ENCODE measurements at places on chromosomes 2 and 18.

DNA sequence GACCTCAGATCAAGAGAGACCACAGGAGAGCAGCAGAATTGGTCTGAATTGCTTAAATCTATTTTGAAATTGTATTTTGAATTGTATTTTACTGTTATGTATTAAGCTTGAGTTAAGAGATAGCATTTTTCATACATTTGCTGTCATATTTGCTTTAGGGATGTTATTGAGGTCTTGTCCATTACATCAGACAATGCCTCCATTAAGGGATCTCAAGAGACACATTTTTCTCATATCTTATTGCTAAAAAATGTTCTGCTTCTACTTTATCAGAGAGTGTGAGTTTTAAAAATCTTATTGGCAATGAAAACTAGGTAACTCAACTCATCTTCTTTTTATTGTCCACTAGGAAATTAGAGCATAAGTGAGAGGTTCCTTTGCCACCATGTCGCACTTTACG is 66.8 kb upstream of the CTAGE1 start:
- no peak for DNase-seq

DNA sequence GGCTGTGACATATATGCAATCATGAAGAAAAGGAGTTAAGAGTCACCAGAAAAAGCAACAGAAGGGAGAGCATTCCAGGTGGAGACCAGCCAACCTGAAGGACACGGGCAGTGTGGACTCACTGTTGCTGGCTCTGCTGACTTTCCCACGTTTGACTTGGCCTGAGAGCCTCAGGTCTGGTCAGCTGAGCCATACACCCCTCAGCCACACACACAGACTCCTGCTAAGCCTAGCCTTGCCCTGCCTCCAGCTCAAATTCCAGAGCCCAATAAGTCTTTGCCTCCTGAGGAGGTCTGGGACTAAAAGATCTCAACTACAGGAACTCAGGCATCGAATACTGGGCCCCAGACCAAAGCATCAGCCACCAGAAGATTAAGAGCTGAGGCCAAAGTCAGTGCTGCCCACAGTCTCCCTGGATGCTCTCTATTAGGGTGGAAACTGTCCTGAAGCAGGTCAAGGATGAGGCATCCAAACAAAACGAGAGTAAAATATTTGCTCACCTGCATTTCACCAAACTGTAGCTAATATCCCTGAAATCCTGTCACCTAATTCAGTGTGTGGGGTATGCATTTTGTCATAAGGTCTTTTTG is 23.3 kb downstream of the CACNB4 start:
- DNase-seq = peak; percentile 0

DNA sequence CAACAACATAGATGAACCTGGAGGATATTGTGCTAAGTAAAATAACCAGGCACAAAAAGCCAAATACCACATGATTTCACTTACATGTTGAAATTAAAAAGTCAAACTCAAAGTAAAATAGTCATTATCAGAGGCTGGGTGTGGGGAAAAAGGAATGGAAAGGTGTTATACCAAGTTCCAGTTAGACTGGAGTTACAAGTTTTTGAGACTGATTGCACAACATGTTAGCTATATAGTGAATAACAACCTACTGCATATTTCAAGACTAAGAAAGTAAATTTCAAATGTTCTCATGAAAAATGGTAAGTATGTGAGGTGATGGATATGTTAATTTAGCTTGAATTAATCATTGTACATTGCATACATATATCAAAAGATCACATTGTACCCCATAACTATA is 116.8 kb upstream of the HNMT start:
- peak; percentile 2 for DNase-seq

- no peak for DNase-seq
Observed at GRCh38 chr2:70641263-70641784, 87.7 kb upstream of the TGFA start.

GRCh38 chr18:3250237-3251107 is 2.9 kb downstream of the MYL12A start:
- DNase-seq = no peak

DNA sequence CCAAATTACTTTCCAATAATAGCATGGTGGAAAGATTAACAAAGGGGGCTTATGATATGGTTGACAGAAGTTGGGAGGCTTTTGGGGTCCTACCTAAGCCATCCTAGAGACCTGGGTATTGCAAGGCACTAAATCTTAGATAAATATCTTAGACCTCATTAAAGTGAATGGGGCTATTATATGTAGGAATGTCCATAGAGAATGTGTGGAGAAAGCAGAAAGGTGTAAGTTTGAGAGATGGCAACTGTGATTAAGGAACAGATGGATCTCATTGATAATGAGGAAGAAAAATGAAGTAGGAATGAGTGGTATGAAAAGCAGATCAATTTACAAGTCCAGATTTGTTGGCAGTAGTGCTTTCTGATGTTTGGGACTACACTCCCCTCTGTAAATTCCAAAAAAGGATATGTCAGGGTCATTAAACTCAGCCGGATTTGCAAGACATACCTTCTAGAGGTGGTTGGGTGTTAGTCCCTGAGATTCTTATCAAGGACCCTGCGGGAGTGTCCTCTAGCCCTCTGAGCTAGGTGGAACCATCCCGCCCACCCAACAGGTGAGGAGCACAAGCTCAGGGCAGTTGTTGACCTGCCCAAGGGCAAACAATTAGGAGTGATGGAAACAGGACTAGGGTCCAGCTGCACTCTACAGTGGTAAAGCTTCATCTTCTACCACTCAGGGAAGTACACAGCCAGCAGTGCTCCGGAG is 12.1 kb downstream of the TCF7L1 start:
- no peak for DNase-seq

DNA sequence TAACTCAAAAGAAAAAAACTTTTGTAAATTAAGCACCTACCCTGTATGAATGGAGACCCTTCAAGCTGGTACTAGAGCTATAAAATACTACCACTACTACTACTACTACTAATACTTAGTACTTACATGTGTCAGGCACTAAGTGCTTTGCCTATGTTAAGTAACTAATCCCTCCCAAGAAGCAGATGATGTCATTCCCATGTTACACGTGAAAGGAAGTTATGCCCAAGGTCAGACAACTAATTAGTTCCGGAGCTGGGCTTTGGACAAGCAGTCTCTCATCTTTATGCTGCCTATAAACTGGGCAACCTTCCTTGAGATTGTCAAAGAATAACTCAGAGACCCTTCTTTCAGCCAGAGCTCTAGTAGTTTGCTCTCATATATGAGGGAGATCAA is 13.9 kb upstream of the ATP6V1B1 start:
- DNase-seq = peak; percentile 71

GRCh38 chr2:43139996-43140621 is 86.3 kb downstream of the ZFP36L2 start:
- DNase-seq = no peak

DNA sequence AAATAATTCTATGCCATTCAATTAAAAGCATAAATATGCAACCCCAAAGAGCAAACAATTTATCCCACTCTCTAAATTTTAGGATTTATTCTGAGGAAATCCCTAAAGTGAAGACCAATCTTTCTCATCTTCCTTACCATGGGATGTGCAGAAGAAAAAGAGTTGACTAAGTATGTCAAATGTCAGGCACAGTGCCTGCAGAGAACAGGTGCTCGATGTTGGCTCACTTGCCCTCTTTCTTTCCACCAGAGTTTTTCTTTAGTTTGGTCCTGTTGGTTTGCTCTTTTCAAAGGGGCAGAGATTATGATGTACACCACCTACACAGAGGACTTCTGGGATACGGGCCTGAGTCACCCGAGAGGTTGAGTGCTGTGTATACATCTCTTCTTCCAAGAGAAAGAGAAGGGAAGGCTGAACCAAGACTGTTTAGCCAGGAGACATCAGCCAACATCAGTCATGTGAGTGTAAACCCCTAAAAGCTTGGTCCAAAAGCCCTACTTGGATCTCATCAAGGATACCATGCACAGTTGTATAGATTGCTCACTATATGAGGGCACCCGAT is 51.7 kb downstream of the SUMO1 start:
- DNase-seq = no peak

DNA sequence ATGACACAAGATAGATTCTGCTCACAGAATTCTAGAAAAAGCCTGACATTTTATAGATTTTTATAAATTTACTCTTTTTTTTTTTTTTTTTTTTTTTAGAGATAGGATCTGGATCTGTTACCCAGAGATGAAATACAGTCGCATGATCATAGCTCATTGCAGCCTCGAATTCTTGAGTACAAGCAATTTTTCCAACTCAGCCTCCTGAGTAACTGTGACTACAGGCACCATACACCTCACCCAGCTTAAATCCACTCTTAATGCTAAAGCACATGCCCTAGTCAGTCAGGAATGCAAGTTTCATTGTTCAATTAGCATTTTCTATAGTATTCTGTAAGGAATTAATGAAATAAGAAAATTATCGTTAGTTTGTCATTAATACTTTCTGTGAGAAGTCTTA is 32.1 kb upstream of the WDR75 start:
- DNase-seq = no peak

DNA sequence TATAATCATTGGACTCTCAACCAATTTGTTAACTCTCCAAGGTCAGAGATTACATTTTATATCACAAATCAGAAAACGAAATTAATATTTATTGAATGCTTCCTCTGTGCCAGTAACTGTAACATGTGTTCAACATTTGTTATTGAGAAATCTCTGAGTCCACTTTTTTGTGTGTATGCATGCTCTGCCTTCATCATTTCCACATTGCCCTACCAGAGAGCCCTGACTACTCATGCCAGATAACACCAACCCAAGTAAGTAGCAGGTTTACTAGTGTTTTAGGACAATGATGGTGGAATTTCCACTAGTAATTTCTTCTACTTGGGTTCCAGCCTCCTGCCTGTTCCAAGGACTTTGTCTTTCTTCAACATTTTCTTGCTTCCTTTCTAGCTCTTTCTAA is 14.2 kb upstream of the FAP start:
- no peak for DNase-seq

GRCh38 chr2:37026050-37026449 is 58.1 kb downstream of the HEATR5B start:
- DNase-seq = peak; percentile 46

GRCh38 chr2:62404913-62405312 is 101.1 kb downstream of the TMEM17 start:
- DNase-seq = no peak

- DNase-seq = peak; percentile 64
Observed at GRCh38 chr2:217277646-217278398, 418.0 kb upstream of the TNP1 start.

DNA sequence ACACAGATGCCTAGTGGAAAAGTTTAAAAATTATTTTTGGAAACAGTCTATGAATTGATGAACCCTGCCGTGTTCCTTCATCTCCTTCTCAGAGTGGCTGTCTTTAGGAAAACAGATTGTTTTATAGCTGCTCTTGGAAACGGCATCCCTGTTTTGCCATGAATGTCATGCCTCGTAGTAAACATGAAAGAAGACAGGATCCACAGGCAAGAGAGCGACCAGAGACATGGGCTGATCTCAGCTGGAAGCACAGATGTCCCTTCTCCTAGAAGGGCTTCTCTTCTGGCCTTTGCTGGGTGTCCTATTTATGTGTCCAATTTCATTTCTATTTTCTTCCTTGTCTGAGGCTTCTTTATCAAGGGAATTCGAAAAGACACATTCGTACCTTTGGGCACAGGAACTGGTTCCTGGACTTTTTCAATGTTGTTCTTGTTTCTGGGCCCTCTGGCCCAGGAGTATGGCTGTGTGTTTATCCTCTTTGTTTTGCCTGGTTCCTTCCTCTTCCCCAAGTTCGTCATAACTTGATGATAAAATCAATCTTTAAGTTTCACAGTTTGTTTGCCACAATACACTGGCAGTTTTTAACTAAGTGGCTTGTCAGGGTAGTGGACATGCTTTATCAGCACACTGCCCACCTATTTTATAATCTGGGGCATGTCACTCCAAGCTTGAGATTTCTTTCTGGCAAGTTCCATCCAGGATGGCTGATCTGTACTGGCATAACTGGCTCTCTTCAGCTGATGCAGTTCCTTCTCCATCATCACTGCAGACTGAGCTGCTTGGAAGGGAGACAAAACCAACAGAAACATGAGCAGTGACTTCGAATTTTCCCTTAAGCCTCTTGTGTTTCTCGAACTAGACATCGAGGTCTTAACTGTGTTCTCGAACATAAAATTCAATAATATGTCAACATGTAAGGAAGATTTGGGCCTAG is 63.2 kb upstream of the MGAT4A start:
- DNase-seq = no peak

- no peak for DNase-seq
Observed at GRCh38 chr2:177698281-177698680, 305.7 kb downstream of the AGPS start.

DNA sequence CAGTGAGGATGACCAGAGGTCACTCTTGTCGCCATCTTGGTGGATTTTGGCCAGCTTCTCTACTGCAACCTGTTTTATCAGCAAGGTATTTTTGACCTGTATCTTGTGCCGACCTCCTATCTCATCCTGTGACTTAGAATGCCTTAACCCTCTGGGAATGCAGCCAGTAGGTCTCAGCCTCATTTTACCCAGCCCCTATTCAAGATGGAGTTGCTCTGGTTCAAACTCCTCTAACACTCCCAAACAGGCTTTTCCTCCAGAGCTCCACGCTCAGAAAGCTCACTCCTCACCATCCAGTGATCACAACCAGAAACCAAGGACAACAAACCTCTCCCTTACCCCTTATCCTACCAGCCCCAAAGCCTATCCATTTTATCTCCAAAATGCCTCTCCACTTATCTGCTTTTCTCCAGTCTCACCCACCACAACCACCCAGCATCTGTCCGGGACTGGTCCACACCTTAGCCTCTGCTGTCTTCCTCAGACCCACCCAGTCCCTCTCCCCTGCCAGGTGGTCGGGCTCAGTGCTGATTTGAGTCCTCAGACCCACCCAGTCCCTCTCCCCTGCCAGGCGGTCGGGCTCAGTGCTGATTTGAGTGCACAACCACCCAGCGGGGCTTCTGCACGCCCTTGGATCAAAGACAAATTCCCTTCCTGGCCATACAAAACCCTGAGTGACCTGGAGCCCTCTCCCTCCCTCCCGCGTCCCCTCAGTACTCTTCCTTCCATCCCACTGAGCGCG is 11.7 kb upstream of the SMAD7 start:
- no peak for DNase-seq

DNA sequence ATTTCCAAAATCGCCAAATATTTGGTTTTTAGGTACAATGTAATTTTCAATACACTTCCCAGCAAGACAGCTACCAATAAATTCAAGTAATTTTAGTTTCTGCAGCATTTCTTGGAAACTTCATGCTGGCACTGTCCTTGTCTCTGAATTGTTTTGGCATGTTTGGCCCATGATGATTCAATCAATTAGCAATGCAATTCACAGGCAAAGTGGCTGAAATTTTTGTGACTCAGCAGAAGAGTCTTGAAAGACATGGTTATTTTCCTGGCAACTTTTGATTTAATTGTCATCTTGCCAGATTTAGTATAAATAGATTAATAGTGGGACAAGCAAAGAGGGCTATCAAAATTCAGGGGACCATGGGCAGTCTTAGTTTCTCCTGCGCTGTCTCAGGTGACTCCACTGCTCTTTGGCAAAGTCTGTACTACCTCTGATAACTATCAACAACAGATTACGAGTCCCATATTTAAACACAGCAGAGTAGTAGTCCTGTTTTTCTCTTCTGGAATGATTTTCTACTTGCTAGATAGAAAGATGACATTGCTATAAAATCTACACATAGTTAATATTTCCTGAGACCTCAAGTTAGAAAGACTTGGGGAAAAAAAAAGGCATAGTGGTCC is 88.9 kb upstream of the CYP26B1 start:
- no peak for DNase-seq

GRCh38 chr2:63842149-63843061 is 709 bp downstream of the UGP2 start:
- peak; percentile 63 for DNase-seq
